ENCODE measurements at places on chromosomes 1 and 21.

DNA sequence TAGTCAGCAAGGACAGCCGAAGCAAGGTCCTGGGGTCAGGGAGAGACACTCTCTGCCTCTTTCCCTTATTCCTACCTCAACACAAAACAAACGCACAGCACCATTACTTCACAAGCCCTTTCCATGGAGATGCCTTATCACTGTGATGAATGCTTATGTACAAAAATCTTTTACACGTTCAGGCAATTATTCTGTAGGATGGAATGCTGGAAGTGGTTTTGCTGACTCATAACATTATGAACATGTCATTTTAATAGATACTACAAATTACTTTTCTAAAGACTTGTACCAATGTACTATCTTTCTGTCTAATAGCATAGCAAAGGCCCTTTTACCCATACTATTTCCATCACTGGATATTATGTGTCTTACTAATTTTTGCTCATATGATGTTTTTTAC lies 98.4 kb downstream of the TTLL7 start:
- peak; percentile 14 for DNase-seq

DNA sequence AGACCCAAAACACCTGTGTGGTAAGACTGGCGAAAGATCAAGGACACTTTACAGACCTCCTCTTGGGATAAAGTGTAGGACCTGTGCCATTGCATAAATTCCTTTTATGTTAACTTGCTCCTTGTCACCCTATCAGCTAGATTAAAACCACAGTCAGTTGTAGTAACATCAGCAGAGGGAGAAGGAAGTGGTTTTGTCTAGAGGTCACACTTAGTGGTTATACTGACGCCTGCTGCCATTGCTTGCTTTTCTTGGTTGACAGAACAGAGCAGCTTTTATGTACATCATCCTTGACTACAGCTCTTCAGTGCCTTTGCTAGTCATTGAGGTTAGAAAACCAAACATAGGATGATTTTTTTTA lies 101.4 kb downstream of the PBX1 start:
- DNase-seq, result peak; percentile 52

DNA sequence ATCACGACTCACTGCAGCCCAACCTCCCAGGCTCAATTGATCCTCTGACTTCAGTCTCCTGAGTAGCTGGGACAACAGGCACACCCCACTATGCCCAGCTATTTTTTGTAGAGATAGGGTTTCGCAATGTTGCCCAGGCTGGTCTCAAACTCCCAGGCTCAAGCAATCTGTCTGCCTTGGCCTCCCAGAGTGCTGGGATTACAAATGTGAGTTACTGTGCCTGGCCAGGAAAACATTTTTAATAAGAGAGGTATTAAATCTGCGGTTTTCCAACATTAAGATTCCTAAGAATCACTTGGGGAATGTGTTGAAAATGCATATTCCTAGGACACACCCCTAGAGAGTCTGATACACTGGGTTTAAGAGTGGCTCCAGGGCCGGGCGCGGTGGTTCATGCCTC lies 8.7 kb downstream of the CSF1 start:
- no peak for DNase-seq

DNA sequence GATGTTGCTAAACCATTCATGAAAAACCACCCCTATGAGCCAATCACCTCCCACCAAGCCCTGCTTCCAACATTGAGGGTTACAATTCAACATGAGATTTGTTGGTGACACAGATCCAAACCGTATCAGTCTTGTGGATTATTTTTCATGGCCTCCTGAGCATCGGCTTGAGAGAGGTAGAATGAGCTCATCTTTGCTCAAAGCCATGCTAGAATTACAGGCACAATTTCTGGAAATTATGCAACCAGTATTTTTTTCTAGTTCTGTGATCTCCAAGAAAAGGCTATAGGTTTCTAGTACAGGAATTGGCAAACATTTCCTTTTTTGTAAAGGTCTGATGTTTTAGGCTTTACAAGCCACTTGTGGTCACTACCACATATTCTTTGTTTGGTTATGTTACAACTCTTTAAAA lies 219.4 kb downstream of the DUSP10 start:
- DNase-seq, result no peak

DNA sequence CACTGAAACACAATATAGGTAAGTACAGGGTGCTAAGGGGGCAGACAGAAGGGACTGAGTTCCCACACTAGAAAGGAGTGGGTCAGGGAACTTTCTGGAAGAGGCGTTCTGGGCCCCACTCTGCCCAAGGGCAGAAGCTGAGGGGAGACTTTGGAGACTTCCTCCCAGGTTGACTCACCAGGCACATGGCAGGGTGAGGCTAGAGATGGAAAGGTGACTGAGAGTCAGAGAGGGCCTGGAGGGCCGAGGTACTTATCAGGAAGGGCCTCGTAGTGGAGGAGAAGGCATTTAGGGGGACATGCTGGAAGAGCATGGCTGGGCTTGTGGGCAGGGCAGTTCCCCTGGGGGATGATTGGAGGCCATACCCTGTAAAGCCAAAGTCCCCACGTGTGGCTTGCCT lies 159.9 kb upstream of the JUN start:
- no peak for DNase-seq

- no peak for DNase-seq
These were observed 36.1 kb downstream of the EIF2D start for GRCh38 chr1:206575894-206576737.

DNA sequence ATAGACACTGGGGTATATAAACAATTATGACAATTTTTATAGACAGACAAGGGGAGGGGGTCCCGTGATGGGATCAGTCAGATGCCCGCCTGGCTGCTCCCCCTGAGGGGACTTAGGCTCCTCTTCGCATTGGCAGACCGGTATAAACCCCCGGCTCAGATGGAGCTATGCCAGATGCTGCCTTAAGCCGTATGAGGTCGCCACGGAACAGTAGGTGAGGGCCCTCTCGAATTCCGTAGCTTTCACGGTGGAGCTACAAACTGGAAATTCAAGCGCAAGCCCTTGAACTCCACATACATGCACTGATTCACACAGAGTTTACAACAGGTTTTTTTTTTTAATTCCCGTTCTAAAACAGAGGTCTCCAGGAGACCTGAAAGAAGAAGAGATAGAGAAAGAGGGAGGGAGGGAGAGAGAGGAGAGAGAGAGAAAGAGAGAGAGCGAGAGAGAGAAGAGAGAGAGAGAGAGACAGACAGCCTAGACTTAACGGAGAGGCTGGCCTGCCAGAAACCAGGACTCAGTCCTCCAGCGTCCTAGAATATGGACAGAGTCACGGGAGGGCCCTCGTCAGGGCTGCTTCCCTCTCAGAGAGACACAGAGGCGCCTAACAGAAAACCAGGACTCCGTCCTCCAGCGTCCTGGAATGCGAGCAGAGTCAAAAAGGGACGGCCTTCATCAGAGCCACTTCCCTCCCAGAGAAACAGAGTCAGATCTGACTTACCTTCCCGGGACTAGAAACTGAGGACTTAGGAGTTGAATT lies 24.4 kb upstream of the TMEM54 start:
- no peak for DNase-seq

GRCh38 chr21:44755227-44755626 lies 43.9 kb upstream of the TSPEAR start:
- DNase-seq, result no peak

DNA sequence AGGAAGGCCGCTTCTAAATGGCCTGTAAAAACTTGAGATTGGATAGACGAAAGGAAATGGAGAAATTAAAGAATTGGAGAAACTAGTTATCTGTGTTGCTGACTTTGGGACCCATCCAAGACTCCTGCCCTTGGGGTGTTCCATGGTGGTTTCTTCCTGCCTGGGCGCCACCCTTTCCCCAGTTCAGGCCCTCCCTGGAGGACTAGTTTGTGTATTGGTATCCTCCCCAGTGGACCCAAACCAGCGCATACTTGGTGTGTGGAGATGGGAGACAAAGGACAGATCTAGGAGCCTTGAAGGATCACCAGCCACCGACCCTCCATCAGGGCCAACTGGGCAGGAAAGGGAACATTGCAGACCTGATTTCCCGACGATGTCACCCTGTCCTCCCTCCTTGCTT lies 7.1 kb downstream of the SPATA46 start:
- DNase-seq, result no peak

- peak; percentile 21 for DNase-seq
These were observed 26.9 kb downstream of the EDARADD start for GRCh38 chr1:236421022-236421421.

DNA sequence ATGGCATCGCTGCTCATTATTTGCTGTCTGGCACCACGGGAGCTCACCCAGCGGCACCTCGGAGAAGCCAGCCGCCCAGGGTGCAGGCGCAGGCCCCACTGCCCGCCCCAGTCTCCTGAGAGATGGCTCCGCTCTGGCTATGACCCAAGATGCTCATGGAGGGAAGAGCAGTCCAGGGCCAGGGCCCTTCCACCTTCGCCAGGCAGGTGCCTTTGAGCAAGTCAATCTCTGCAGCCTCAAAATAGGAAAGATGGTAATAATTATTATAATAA lies 437.3 kb downstream of the KIF26B start:
- DNase-seq, result no peak

- no peak for DNase-seq
These were observed 29.4 kb downstream of the LRRC3 start for GRCh38 chr21:44484498-44485253.

GRCh38 chr21:42560517-42561179 lies 47.0 kb downstream of the SLC37A1 start:
- no peak for DNase-seq

- DNase-seq, result no peak
These were observed 12.9 kb downstream of the CERS2 start for GRCh38 chr1:150961756-150962155.

DNA sequence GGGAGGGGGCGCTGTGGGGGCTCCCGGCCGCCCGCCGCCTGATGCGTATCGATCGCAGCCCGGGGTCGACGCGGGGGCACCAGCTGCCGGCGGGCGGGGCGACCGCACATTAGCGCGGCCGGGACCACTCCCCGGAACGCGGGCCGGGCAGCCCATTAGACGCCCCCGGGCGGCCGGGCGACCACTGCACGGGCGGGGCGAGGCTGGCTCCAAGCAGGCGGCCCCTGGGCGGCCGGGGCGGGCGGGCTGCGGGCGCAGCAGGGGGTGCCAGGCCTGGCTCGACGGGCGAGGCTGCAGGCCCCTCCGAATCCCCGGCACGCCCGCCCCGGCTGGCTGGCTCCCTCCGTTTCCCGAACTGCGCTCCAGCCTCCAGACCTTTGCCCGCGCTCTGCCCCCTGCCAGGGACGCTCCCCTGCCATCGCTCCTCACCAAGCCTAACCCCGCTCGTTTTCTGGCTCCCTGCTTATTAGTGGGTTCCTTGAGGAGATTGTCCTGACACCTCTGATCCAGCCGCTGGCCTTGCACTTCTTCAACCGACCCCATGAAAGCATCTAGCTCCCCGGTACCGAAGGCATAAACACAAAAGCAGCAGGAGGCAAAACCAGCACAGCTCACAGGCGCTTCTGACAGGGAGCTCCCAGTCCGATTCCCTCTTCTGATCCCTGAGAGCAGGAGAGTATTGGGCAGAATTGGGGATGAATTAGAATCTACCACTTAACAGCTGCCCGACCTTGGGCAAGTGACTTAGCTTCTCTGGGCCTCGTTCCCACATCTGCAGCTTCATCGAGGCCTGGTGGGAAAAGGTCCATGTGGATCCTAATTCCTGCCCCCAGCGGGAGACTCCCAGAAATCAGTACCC lies 92.6 kb upstream of the CASZ1 start:
- DNase-seq, result no peak

- no peak for DNase-seq
These were observed 61.6 kb downstream of the SMYD3 start for GRCh38 chr1:246445503-246445902.

GRCh38 chr1:219020386-219020785 lies 153.3 kb upstream of the LYPLAL1 start:
- no peak for DNase-seq

GRCh38 chr1:67431156-67431765 lies 1.1 kb upstream of the SERBP1 start:
- DNase-seq, result no peak

GRCh38 chr1:31567956-31568570 lies 8.3 kb upstream of the TINAGL1 start:
- DNase-seq, result no peak

DNA sequence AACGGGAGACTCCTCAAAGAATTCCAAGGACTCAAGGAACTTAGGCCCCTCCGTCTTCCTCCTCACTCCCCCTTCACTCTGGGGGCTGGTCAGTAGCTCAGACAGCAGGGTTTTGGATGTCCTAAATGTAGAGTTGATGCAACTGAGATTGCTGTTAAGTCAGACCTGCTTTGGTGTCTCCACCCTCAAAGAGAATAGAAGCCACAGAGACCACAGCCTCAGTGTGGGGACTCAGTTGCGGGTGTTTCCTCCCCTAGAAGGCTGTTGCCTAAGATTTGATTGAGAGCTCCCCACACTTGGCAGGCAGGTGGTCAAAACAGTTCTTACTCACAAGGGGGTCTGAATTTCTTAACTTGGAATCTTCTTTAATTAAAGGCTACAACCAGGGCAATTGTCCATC lies 7.6 kb downstream of the MAN1C1 start:
- DNase-seq, result no peak

DNA sequence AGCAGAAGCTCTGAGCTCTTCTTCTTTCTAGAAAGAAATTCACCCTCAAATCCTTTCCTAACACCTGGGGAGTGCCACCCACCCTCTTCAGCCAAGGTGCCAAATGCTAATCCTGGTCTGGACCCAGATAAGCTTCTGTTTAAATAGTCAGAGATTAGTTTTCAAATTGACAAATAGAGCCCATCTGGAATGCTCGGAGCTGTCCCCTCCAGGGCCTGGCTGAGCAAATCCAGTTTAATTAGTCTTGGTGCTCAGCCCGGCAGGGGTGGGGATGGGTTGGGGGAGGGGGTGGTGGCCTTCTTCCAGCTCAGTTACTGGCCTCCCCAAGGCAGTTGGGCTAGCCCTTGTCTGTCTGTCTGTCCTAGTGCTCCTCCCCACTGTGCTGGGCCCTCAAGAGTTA lies 269.5 kb downstream of the GRIK3 start:
- no peak for DNase-seq

GRCh38 chr1:1921901-1922701 lies 3.0 kb upstream of the TMEM52 start:
- DNase-seq, result no peak

DNA sequence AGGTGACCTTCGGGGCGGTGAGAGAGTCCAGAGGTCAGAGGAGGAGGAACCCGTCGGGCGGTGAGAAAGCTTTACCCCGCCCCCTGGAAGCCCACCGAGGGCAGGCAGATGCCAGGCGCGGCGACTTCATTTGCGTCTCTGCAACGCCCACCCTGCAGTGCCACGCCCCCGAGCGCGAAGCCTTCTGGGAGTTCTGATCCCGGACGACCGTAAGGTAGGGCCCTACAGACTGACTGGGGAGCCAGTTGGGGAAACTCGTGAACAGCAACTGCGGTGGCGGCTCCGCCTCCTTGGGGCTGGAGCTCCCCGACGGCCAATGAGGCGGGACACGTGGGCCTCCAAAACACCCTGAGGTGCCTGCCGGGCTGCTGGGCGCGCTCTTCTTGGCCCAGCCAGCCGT lies 46.0 kb upstream of the EDARADD start:
- DNase-seq, result no peak

- DNase-seq, result no peak
These were observed 6.7 kb downstream of the TAGLN2 start for GRCh38 chr1:159918352-159919200.

GRCh38 chr1:153538315-153538821 lies 2.4 kb downstream of the S100A5 start:
- DNase-seq, result peak; percentile 88

- DNase-seq, result no peak
These were observed 45.7 kb upstream of the ANGPTL1 start for GRCh38 chr1:178916448-178917174.

All from SW480 (cell line).